Large intestine (tissue), 12 donors: ENCODE measurements at places on chromosomes 1 and 21. TPM values are rescaled to one million over a fixed set of nuclear protein-coding genes. Genes with fewer than 3 reads are reported as not detected.

The IL19 gene
- polyA plus RNA-seq: not detected

The GLIS1 gene
- 0.58 TPM for polyA plus RNA-seq

The BRINP3 gene
- 34.4 TPM for polyA plus RNA-seq

The LCE1E gene
- not detected for polyA plus RNA-seq

The BTBD19 gene
- 13.0 TPM for polyA plus RNA-seq

The ASAP3 gene
- 14.0 TPM for polyA plus RNA-seq

DNA sequence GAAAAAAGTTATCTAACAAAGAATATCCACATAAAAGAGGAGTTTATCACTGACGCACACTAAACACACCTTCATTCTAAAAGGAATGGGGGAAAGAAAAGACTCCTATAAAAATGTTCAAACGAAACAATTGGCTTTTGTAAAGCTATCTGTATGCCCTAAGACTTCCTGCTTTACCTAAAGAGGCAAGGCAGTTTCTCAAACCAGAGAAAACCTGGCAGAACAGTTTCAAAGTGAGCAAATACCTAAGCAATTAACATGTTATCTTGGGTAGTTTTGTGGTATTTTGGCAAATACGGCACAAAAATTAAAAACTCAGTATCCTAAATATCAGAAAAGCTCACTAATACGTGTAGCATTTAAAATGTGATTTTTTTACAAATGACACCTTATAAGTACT is 1.9 kb downstream of the PUM1 start:
- H3K27ac ChIP-seq: peak overlapping the region; percentile 96
- no peak for DNase-seq
- H3K36me3 ChIP-seq: peaks cover 8% of the 10 kb centered on the region
- H3K4me3 ChIP-seq: peak overlapping the region; percentile 83

DNA sequence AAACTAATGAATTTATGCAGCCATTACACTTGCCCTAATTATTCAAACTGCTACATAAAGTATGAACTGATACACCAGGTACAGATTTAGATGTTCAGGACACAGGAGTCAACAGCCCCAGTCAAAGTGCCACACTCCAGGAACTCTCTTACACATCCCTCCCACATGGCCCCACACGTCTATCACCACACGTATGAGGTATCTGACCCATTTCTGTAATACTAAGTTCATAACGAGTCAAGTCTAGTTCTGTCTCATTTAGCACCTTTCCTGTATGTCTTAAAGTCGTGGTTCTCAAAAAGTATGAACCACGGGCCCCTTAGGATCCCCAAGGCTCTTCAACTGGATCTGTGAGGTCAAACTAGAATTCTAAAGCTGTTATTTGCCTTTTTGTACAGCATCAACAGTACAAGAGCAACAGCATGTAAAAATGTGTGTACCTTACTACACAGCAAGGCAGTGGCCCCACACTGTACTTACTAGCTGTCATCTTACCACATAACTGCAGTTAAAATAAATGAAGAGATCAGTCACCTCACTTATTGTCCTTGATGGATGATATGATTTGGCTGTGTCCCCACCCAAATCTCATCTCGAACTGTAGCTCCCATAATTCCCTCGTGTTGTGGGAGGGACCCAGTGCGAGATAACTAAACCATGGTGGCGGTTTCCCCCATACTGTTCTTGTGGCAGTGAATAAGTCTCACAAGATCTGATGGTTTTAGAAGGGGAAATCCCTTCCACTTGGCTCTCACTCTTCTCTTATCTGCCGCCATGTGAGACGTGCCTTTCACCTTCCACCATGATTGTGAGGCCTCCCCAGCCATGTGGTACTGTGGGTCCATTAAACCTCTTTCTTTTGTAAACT is 42.6 kb downstream of the SIPA1L2 start:
- DNase-seq: no peak
- no peaks in the 10 kb centered on the region for H3K36me3 ChIP-seq
- H3K4me1 ChIP-seq: no peaks in the 10 kb centered on the region

DNA sequence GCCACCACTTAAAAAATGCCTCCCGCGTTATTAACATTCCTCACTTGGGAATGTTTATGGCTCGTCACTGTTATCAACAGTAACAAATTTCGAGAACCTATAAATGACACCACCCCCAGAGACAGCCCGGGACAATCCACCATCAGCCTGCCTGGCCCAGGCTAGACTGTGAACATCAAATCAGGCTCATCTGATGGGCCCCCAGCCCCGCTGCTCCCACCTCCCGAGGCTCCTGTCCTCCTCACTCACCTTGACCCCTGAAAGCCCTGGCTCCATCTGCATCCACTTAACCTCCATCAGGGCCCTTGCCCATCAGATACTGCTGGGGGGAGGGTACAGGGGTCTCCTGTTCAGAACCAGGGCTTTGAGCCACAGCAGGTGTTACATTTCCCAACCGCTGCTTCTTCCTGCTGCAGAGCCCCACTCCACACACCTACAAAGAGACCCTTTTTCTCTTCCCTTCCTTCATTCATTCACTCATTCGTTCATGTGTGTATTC is 156.5 kb upstream of the VAMP3 start:
- DNase-seq: no peak
- no peak overlapping the region for H3K4me3 ChIP-seq
- H3K27ac ChIP-seq: no peak overlapping the region
- H3K36me3 ChIP-seq: no peaks in the 10 kb centered on the region

GRCh38 chr1:109661391-109661790 is 5.5 kb downstream of the GSTM4 start:
- no peak for DNase-seq
- H3K36me3 ChIP-seq: peaks cover 29% of the 10 kb centered on the region
- no peaks in the 10 kb centered on the region for H3K27me3 ChIP-seq
- no peak overlapping the region for H3K27ac ChIP-seq

GRCh38 chr1:70360321-70360720 is 5.8 kb upstream of the ANKRD13C start:
- no peak overlapping the region for H3K27ac ChIP-seq
- H3K36me3 ChIP-seq: no peaks in the 10 kb centered on the region
- H3K27me3 ChIP-seq: no peaks in the 10 kb centered on the region
- no peak overlapping the region for H3K4me3 ChIP-seq
- peak; percentile 4 for DNase-seq

- peaks cover 2% of the 10 kb centered on the region for H3K4me1 ChIP-seq
- no peak overlapping the region for H3K27ac ChIP-seq
- H3K4me3 ChIP-seq: peak overlapping the region; percentile 23
- H3K36me3 ChIP-seq: no peaks in the 10 kb centered on the region
- no peaks in the 10 kb centered on the region for H3K27me3 ChIP-seq
- peak; percentile 71 for DNase-seq
Observed at GRCh38 chr1:81230983-81231728, 569.6 kb upstream of the ADGRL2 start.

GRCh38 chr1:197284325-197284724 is 16.3 kb downstream of the CRB1 start:
- H3K27me3 ChIP-seq: no peaks in the 10 kb centered on the region
- no peaks in the 10 kb centered on the region for H3K4me1 ChIP-seq
- no peak overlapping the region for H3K4me3 ChIP-seq
- no peak for DNase-seq
- H3K27ac ChIP-seq: no peak overlapping the region

- no peaks in the 10 kb centered on the region for H3K27me3 ChIP-seq
- no peak overlapping the region for H3K27ac ChIP-seq
- no peaks in the 10 kb centered on the region for H3K4me1 ChIP-seq
- H3K4me3 ChIP-seq: no peak overlapping the region
Observed at GRCh38 chr1:185058876-185059275, 13.5 kb downstream of the RNF2 start.

- H3K4me3 ChIP-seq: no peak overlapping the region
- no peak overlapping the region for H3K27ac ChIP-seq
Observed at GRCh38 chr1:30285501-30285932, 437.9 kb downstream of the MATN1 start.

DNA sequence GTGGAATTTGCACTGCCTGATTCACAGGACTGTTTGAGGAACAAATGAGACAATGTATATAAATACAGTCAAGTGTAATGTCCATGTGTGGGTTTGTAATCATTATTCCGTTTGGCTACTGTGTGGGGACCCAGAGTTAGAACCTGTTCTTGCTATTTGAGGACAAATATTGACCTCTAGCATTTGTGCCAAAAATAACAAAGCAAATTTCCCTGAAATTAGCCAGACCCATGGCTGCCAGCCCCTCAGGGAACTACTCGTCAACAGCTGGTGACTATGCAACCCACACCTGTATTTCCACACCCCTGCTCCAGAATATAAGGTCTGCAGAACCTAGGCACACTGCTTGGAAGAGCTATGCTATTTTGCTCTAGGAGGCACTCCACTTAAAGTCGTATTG is 70.7 kb downstream of the KCNJ6 start:
- no peaks in the 10 kb centered on the region for H3K4me1 ChIP-seq
- no peaks in the 10 kb centered on the region for H3K27me3 ChIP-seq
- no peak overlapping the region for H3K4me3 ChIP-seq
- DNase-seq: no peak
- no peaks in the 10 kb centered on the region for H3K36me3 ChIP-seq

DNA sequence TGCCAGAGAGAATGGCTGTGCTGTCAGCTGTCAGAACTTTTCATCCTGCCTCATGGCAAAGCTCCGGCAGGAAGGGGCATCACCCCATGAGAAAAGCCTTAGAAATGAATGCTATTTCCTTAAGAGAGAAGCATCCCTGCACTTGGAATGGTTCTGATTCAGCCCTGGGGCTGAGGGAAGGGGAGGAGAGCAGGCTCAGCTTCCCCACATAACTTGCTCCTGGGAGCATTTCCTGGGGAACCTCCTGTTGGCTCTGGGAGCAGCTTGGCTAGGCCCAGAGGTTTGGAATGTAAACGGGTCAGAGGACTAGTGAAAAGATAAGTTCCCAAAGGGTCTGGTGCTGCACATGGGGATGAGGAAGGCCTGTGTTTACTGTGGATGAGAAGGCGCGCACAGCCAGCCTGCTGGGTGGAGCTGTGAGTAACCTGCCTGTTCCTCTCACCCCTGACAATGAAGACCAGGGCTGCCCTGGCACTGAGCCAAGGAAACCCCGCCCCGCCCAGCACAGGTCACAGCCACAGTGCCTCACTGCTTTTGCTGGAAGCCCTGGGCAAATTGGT is 5.0 kb downstream of the PRELP start:
- no peaks in the 10 kb centered on the region for H3K36me3 ChIP-seq
- no peak overlapping the region for H3K4me3 ChIP-seq
- DNase-seq: peak; percentile 55
- no peak overlapping the region for H3K27ac ChIP-seq

DNA sequence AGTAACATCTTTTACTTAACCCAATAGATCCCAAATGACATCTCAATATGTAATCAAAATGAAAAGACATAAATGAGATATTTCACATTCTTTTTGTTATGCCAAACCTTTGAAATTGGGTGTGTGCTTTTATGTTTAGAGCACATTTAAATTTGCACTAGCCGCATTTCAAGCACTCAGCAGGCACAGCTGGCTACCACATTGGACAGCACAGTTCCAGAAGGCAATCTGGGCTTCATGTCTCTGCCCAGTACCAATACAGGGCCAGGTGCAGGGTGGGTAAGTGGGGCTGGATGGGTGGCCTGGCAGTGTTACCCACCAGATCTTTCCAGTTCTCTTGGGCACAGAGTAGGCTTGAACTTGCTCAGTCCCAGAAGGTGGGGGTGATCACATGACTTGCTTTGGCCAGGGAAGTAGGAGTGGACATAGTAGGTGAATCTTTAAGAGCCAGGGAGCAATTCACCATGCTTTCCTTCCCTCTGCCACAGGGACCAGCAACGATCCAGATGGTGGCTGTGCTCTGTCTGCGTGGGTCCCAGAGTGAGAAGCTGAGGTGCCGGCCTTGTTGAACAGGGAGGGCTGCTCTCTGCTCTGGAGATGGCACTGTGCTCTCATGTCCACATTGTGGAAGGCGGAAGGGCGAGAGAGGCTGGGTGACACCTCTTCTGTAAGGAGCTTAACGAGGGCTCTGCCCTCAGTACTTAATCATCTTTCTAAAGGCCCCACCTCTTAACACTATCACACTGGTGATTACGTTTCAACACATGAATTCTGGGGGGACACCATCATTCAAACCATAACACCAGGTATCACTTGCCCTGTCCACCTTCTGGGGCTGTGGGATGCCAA is 261.4 kb downstream of the GRIK3 start:
- no peak for DNase-seq
- no peak overlapping the region for H3K27ac ChIP-seq
- H3K36me3 ChIP-seq: no peaks in the 10 kb centered on the region
- H3K4me1 ChIP-seq: no peaks in the 10 kb centered on the region
- H3K4me3 ChIP-seq: no peak overlapping the region

- H3K4me1 ChIP-seq: peaks cover 18% of the 10 kb centered on the region
- H3K4me3 ChIP-seq: no peak overlapping the region
- no peak overlapping the region for H3K27ac ChIP-seq
- DNase-seq: no peak
- no peaks in the 10 kb centered on the region for H3K27me3 ChIP-seq
Observed at GRCh38 chr1:67726224-67726623, 41.2 kb downstream of the GADD45A start.

DNA sequence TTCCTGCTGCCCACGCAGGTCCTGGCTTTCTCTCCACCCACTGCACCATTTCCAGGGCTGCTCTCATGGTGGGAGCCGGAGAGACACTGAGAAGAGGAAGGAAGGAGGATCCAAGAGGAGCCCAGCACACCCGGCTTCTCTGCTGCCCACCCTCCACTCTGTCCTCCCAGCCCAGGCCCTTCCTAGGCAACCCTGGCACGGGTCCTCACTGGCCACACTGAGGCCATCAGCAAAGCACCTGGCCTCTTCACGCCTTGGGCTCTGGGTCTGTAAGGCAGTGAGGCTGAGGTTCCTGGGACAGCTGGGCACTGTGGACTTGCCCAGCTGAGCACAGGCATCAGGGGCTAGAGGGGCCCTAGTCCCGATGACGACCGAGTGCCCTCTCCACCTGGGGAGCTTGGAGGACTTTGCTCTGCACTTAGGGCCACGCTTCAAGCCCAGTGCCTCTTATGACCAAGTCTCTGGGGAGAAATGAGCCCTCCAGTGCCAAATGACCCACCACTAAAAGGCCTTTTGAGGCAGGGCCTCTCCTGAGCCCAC is 43.1 kb downstream of the PDE9A start:
- no peak overlapping the region for H3K27ac ChIP-seq
- no peaks in the 10 kb centered on the region for H3K4me1 ChIP-seq
- H3K4me3 ChIP-seq: no peak overlapping the region
- H3K27me3 ChIP-seq: no peaks in the 10 kb centered on the region
